ENCODE measurements at places on chromosomes 3 and 15.

DNA sequence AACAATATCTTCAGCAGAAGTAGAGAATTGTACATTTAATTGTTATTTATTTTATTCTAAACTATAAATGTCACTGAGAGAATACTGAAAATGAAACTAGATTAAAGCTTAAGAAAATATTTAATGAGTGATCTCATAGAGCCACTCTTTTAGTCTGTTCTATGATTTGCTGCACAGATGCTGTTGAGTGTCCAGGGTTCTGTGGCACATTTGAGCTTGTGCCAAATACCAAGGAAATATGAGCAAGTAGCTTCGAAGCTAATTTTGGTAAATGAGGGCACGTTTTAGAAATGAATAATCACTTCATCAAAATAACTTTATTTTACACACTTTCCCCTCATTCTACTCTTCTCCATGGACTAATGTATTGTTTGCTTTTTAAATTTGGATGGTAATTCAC, 53.6 kb upstream of the THRB start:
- DNase-seq, result no peak

- no peak for DNase-seq
These were observed 357.0 kb upstream of the ICE2 start for GRCh38 chr15:60835974-60836373.

DNA sequence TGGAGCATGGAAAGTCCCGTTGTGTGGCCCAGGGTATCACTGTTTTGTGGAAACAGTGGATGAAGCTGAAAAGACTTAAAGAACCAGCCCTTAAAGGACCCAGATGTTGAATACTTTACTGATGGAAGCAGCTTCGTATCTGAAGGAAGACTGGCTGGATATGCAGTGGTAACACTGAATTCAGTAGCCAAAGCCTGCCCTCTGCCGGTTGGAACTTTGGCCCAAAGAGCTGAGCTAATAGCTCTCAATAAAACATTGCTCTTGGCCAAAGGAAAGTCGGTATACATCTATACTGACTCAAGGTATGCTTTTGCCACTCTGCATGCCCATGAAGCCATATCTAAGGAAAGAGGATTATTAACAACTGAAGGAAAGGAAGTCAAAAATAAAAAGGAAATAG, 885.4 kb downstream of the PDCD6IP start:
- no peak for DNase-seq

GRCh38 chr3:46628901-46629369, 16.6 kb downstream of the FAM240A start:
- no peak for DNase-seq

DNA sequence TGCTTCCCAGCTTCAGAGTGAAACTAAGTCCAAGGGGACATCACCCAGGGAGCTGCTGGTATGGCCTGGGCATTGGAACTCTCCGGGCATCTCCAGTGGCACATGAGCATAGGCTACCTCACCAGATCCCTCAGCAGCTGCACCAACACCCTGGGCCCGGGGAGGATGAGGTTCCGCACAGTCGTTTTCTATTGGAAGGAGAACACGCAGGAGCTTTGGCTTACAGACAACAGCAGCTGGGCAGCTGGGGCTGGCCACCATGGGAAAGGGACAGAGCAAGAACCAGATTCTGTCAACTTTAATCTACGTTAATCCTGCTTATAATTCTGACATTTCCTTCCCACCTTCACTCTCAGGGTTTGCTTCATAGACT, 65.5 kb downstream of the MYO1E start:
- no peak for DNase-seq

GRCh38 chr3:156181509-156181908, 61.1 kb downstream of the KCNAB1 start:
- DNase-seq, result no peak

DNA sequence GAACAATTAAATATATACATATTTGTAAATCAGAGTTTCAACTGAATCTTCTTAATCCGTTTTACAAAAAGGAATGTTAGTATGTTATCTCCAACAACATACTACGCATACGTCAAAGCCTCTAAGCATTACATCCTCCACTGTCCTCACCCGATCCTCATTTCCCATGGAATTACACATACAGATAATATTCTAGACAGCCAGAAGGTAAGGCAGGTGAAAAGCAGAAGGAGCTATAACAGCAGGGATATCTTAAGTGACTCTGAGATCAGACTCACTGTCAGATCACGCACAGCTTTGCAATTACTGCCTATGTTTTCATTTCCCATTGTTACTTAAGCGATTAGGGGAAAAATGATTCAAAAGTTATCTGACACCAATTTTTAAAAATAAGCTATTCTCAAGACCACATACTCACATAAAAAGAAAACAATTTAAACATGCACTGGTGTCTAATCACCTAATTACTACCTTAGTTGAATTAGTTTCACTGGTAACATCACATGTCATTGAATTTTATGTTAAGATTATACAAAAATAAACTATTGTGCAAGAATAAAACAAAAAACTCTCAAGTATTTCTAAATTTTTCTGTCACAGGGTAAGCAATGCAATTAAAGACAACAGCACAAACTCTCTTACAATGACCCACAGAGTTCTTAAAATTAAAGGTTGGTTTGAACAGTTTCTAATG, 92.8 kb downstream of the TBL1XR1 start:
- no peak for DNase-seq

- no peak for DNase-seq
These were observed 196.0 kb upstream of the TPRG1 start for GRCh38 chr3:188975600-188976314.

GRCh38 chr3:152621006-152621868, 213.7 kb upstream of the P2RY1 start:
- no peak for DNase-seq

GRCh38 chr15:100521907-100522306, 6.8 kb downstream of the CERS3 start:
- no peak for DNase-seq

Measured in stimulated activated CD8-positive, alpha-beta memory T cell treated with anti-CD3 and anti-CD28 coated beads, Interleukin-2, amount 100 ng/mL, for 1 hour (primary cell).